Mesenteric fat pad (tissue), 1 donor: ENCODE measurements at places on chromosomes 2 and 18.

DNA sequence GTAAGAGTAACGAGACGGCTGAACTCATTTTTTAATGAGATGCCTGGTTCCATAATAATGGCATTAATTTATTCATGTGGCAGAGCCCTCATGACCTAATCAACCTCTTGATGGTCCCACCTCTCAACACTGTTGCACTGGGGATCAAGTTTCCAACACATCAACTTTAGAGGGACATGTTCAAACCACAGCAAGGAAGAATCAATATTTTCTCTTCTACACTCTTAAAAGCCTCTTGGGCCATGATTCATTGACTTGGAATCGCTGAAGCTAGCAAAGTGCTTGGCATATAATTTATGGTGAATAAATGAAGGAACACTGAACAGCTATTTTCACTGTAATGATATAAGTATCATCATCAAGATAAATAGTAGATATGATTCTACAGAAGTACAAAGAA lies 333.0 kb downstream of the TNS1 start:
- no peak for DNase-seq

DNA sequence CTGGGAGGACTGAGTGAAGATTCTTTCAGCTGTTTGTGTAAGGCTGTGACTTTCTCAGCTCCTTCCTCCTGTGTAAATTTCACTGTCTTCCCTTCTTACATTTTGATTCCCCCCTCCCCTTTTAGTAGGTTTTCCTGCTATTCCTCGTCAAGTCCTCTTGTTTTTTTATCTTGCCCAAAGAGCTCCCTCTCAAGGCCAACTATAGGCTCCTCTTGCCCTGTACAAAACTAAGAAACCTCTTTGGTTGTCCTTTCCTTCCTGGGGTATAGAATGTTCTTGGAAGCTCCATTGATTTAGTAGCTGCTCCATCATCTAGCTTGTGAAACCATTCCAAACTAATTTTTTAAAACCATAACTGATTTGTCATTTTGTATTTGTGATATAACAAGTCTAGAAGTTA lies 7.3 kb downstream of the CCDC121 start:
- no peak for DNase-seq

- DNase-seq: no peak
Measured at GRCh38 chr18:63307551-63308200, 11.9 kb downstream of the BCL2 start.

DNA sequence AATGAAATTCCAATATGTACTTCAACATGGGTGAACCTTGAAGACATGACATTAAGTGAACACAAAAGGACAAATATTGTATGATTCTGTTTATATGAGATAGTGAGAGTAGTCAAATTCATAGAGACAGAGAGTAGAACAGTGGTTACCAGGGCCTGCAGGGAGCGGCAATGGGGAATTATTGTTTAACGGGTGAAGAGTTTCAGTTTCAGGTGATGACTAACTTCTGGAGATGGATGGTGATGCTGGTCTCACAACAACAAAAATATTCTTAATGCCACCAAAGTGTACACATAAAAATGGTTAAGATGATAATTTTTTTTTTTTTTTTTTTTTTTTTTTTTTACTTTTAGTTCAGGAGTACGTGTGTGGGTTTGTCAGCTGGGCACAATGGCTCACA lies 109.4 kb upstream of the TMEM200C start:
- no peak for DNase-seq

DNA sequence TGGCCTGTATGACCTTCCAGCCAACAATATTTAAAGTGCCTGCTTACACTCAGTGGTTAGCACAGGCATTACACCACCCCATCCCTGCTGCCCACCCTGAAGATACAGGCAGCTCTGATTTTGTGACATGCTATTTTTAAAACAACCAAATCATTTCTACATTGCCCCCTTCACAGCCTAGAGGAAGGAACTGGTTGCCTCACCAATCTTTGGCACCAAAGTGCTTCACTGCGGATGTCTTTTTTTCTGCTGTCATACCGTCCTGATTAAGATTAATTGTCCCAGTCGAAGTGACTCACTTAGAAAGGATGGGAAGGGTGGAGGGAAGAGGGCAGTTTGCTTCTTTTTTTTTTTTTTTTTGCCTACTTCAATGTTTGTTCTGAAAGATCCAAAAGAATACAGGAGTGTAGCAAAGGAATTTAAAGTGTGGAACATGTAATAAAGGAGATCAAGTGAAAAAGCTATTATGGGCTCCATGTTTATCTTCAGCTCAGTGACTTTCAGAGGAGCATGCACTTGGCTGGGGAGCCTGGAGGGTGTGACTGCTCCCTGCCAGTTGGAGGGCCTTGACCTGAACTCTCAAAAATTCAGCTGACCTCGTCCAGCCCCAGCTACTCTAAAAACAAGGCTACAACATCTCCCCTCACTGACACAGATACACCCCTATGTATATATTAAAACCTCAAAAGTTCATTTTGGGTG lies 501.1 kb upstream of the TNP1 start:
- DNase-seq: no peak

DNA sequence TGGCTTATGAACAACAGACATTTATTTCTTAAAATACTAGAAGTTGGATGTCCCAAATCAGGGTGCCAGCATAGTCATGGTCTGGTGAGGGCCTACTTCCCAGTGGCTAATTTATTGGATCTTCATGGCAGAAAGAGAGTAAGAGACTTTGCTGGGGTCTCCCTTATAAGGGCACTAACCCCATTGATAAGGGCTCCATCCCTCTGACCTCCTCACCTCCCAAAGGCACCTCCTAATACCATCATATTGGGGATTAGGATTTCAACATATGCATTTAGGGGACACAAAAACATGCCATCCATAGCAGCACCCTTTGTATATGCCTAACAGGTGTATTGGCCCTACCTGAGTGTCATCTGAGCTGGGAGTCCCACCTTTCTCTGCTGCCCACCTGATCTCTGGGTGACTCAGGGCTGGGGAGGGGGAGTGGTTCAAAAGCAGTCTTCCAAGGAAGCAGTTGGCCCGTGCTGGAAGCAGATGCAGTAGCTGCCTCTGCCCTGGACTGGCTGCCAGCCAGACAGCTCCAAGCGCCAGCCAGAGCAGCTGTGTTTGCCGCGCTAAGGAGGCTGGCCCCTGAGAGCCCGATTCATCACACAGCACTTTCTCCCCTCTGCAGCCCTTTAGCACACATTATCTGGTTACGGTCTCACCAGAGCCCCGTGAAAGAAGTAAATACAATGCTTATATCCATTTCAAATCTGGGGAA lies 84.6 kb downstream of the SMAD7 start:
- DNase-seq: no peak

- DNase-seq: no peak
Measured at GRCh38 chr2:23504591-23504990, 119.6 kb downstream of the KLHL29 start.

DNA sequence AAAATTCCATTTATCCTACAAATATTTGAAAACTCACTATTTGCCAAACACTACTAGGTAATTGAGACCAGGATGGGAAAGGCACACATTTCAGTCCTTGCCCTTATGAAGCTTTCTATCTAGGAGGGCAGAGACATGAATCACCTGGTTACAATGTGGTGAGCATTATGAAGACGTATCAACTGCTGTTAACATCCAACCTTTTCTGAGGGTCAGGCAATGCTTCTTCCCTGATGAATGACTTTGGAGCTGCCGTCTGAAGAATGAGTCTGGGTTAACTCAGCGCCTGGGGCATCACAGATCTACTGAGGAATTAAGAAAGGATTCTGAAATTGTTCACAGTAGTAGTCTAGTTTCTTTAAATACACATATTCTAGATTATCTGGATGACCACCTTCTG lies 62.1 kb upstream of the NOSTRIN start:
- no peak for DNase-seq

DNA sequence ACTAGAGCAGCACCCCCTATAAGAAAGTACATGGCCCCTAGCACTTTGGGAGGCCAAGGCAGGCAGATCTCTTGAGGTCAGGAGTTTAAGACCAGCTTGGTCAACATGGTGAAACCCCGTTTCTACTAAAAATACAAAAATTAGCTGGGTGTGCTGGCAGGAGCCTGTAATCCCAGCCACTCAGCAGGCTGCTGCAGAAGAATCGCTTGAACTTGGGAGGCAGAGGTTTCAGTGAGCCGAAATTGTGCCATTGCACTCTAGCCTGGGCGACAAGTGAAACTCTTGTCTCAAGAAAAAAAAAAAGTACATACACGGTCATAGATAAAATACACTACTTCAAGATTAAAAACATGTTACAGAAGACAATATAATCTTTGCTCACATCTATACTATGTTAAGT lies 63.8 kb downstream of the RAPH1 start:
- DNase-seq: no peak

- no peak for DNase-seq
Measured at GRCh38 chr2:205017912-205018311, 472.6 kb downstream of the PARD3B start.

DNA sequence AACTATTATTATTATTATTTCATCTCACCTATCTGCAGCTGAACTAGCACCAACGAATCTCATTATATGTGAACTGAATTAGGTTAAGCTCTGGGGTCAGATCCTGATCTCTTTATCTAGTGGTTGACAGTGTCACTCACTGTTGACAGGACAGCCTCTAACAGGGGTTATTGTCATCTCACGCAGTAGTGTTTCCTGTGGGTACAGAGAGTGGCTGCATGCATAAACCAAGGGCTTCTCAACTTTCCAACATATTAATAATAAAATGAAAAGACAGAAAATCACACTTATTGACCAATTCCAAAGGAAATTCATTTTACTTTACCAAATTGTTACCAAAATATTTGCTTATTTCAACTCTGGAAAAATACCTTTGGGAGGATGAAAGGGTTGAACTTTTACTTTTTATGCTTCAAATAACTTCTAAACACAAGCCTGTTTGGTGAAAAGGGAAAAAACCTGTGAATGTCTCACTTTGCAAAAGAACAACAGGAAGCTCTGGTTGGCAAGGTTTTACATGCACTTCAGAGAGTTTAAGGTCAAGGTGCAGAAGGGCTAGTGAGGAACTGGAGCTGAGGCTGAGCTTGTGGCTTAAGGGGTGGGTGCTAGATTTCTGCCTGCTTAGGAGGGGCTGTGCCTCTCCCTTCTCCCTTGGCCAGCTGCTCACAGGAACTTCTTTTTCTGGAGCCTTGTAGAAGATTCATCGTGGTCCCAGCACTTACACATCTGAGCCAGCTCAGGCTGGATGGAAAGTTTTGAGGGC lies 72.6 kb downstream of the CTAGE1 start:
- DNase-seq: no peak

GRCh38 chr2:239781454-239781853 lies 243.7 kb downstream of the NDUFA10 start:
- DNase-seq: peak; percentile 47

DNA sequence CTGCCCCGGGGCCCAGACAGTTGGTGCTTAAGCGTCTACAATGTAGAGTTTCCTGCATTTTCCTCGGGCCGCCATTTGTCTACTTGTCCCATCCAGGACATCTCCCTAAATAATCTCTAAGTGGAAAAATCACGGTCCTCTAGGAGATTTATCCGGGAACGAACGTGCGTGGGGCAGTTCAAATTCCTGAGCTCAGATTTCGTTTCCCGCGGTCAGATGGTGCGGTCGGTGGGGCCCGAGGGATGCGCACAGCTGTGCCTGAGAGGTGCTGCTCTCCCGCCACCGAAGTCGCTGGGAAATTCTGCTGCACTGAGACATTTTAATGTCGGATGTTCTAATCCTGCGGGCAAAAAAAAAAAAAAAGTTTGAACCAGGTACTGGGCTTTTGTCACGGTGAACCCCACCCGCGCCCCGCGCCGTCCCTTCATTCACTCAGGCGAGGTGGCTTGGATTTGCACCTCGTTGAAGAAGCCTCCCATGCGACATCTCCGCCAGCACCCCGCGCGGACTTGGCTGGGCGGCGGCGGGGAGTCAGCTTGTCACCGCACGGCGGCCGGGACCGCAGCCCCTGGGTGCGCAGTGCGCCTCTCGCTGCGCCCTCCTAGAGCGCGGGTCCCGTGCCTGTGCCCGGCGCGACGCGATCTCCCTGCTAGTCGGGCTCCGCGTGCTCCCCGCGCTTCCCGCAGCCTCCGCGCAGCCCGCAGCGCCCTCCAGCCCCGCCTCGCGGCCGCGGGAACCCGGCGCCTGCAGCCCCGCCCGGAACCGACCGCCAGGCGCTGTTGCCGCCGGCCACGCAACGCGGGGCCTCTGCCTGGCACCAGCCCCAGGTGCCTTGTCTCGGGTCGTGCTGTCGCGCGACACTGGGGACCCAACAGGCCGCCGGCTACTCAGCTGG lies 191.9 kb upstream of the TCF4 start:
- DNase-seq: no peak

DNA sequence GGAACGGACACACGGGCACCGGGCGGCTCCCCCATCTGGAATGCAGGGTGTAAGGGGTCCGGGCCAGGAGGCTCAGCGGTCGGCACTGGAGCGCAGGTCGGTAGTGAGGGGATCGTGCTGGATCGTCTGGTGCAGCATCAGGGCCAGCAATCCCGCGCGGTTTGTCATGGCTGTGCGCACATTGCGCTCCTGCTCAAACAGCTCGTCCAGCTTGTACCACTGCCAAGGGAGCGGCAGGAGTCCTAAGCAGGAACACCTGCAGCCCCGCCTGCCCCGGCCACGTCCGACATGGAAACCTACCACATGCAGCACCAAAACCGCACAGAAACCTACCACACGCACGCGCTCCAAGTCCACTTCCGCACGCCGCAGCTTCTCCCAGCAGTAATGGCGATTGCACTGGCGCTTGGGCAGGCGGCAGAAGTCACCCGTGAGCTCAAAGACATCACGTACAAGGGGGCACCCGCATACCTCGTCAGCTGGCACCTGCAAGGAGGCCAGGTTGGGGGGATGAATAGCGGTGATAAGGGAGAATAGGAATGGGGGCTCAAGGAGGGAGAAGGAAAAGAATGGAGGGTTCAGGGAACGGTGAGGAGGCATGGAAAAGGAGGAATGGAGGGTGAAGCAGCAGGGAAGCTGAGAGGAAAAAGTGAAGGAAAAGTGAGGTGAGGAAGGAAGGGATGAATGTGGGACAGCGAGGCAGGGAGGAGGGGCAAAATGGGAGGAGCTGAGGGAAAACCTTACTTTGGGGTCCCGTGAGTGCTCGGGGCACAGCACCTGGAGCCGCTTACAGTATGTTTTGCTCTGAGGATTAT lies 1.4 kb upstream of the MBD1 start:
- DNase-seq: peak; percentile 87

GRCh38 chr2:135909976-135910375 lies 33.7 kb upstream of the MCM6 start:
- no peak for DNase-seq

GRCh38 chr2:28991021-28991420 lies 9.9 kb downstream of the TOGARAM2 start:
- no peak for DNase-seq

DNA sequence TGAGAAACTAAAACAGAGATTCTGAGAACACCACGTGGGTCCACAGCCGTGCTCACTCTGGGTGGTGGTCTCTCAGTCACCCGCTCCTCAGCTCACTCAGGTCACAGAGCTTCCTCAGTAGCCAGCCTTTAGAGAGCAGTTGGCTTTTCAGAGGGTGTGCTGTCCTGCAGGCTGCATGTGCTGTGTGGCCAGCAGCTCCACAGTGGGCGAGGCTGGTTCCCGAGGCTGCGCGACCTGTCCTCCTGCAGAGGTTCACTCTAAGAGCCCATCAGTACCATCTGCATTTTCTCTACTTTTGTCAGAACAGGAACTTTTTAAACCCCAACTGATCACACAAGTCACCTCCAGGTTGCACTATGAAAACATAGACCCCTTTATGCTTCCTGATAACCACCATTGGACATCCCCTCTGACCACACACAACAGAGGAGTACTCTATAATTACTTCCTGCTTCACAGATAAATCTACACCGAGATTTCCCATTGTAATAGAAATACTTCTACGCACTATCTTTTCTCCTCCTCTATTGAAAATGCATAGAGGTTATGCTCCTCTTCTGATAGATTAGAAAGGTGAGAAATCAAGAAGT lies 93.1 kb downstream of the GYPC start:
- no peak for DNase-seq

- no peak for DNase-seq
Measured at GRCh38 chr2:6919901-6920742, 2.9 kb downstream of the RNF144A start.

- DNase-seq: no peak
Measured at GRCh38 chr2:63049970-63050333, 678 bp upstream of the OTX1 start.
